ENCODE measurements at places on chromosomes 2 and 18. TPM values are rescaled to one million over a fixed set of nuclear protein-coding genes. Genes with fewer than 3 reads are reported as not detected.

DNA sequence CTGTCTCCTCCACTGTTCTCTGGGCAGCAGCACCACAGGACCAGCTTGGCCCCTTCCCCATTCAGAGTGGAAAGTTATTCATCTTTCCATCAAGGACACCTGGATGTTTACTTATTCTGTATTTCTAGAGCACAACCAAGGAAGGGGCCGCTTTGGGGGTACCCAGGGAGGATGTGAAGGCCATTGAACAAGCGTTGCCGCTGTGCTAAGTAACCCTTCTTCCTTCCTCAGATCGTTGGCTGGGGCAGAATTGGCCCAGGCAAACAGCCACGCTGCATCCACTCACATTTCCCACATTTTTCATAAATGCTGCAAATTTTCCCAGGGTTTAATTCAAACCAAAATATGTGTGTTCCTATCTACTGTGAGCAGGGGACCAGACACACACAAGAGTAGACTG, 76.2 kb upstream of the NPAS2 start:
- H3K36me3 ChIP-seq, result no peaks in the 10 kb centered on the region
- no peaks in the 10 kb centered on the region for H3K4me1 ChIP-seq
- H3K4me3 ChIP-seq, result no peak overlapping the region
- H3K27ac ChIP-seq, result no peak overlapping the region
- no peak for DNase-seq

GRCh38 chr2:189849550-189849949, 65.3 kb downstream of the PMS1 start:
- no peaks in the 10 kb centered on the region for H3K4me1 ChIP-seq
- DNase-seq, result no peak
- H3K27me3 ChIP-seq, result no peaks in the 10 kb centered on the region

- no peak overlapping the region for H3K4me3 ChIP-seq
- H3K27me3 ChIP-seq, result no peaks in the 10 kb centered on the region
- no peaks in the 10 kb centered on the region for H3K4me1 ChIP-seq
- H3K27ac ChIP-seq, result no peak overlapping the region
These were observed 54.7 kb upstream of the ID2 start for GRCh38 chr2:8627019-8627691.

- no peaks in the 10 kb centered on the region for H3K36me3 ChIP-seq
- DNase-seq, result no peak
- H3K4me3 ChIP-seq, result no peak overlapping the region
- peaks cover 18% of the 10 kb centered on the region for H3K4me1 ChIP-seq
- H3K27ac ChIP-seq, result no peak overlapping the region
- no peaks in the 10 kb centered on the region for H3K27me3 ChIP-seq
These were observed 32.1 kb downstream of the MAP4K4 start for GRCh38 chr2:101729521-101730190.

DNA sequence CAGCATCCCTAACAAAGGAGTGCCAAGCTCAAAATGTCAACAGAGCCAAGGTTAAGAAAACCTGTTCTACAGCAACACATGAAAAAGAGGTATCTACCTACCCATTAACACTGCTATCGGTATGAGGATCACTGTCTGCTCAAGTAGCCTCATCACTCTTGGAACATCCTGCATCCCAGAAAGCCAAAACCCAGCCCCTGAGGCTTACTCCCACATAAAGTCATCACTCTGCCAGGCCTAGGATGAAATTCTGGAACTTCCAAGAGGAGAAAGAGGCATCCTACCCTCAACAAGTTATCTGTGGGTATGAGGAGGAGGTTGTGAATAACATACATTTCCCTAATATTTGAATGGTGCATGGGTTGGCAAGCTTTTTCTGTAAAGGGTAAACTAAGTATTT, 25.5 kb downstream of the CDH2 start:
- peaks cover 10% of the 10 kb centered on the region for H3K4me1 ChIP-seq
- DNase-seq, result no peak
- H3K27ac ChIP-seq, result no peak overlapping the region

GRCh38 chr2:202278944-202279343, 13.4 kb downstream of the NOP58 start:
- peak; percentile 88 for DNase-seq
- H3K27ac ChIP-seq, result peak overlapping the region; percentile 88
- H3K27me3 ChIP-seq, result no peaks in the 10 kb centered on the region
- H3K4me3 ChIP-seq, result no peak overlapping the region
- peaks cover 24% of the 10 kb centered on the region for H3K4me1 ChIP-seq
- H3K36me3 ChIP-seq, result peaks cover 29% of the 10 kb centered on the region

DNA sequence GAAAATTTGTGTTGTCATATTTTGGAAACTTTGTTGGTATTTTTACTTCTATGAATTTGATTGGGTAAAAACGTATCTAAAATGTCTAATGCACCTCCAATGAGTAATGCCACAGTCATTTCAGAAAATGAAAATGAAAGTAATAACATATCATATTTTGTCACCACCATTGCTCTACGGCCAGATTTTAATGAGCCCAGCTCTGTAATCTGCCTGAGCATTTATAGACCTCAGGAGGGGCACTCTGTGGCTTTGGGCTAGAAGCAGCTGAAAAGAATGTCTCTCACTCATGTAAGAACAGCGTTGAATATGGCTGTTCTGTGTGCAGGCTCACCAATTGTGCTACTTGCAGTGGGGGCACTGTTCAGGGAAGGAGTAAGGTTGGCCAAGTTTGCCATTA, 32.7 kb upstream of the ABCA12 start:
- no peaks in the 10 kb centered on the region for H3K4me1 ChIP-seq
- no peaks in the 10 kb centered on the region for H3K36me3 ChIP-seq
- no peaks in the 10 kb centered on the region for H3K27me3 ChIP-seq
- H3K4me3 ChIP-seq, result no peak overlapping the region
- no peak for DNase-seq

DNA sequence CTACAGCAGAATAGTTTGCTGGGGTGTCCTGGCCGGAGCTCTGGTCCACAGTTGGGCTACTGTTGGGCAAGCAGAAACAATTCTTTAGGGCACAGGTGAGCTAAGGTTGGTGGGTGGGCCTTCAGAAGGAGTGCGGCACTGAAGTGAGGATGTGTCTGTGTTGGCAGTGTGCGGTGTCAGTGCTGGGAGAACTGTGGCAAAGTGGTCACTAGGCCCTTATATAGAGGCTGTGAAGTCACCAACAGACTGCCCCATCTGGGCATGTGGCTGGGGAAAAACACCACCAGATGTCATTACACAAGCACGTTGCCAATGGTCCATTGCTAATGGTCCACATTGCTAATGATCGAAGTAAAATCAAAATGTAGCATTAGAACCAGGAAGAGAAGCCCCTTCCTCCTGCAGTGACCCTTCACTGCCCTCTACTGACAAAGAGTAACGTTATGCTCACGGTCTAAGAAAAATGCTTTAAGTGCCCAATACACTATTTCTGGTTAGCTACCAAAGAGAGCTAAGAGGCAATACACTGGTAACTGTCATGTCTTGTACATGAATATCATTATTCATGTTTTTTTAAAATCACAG, 21.3 kb downstream of the SCN1A start:
- no peaks in the 10 kb centered on the region for H3K4me1 ChIP-seq
- H3K27me3 ChIP-seq, result no peaks in the 10 kb centered on the region
- no peak overlapping the region for H3K4me3 ChIP-seq
- peak; percentile 68 for DNase-seq
- H3K27ac ChIP-seq, result no peak overlapping the region
- no peaks in the 10 kb centered on the region for H3K36me3 ChIP-seq

- no peak for DNase-seq
- no peaks in the 10 kb centered on the region for H3K36me3 ChIP-seq
- H3K27me3 ChIP-seq, result no peaks in the 10 kb centered on the region
These were observed 968.5 kb downstream of the LRP1B start for GRCh38 chr2:141162314-141162713.

GRCh38 chr2:86037795-86038192, 67.9 kb downstream of the POLR1A start:
- peak overlapping the region; percentile 96 for H3K27ac ChIP-seq
- H3K4me1 ChIP-seq, result peaks cover 43% of the 10 kb centered on the region
- H3K4me3 ChIP-seq, result no peak overlapping the region
- no peak for DNase-seq

DNA sequence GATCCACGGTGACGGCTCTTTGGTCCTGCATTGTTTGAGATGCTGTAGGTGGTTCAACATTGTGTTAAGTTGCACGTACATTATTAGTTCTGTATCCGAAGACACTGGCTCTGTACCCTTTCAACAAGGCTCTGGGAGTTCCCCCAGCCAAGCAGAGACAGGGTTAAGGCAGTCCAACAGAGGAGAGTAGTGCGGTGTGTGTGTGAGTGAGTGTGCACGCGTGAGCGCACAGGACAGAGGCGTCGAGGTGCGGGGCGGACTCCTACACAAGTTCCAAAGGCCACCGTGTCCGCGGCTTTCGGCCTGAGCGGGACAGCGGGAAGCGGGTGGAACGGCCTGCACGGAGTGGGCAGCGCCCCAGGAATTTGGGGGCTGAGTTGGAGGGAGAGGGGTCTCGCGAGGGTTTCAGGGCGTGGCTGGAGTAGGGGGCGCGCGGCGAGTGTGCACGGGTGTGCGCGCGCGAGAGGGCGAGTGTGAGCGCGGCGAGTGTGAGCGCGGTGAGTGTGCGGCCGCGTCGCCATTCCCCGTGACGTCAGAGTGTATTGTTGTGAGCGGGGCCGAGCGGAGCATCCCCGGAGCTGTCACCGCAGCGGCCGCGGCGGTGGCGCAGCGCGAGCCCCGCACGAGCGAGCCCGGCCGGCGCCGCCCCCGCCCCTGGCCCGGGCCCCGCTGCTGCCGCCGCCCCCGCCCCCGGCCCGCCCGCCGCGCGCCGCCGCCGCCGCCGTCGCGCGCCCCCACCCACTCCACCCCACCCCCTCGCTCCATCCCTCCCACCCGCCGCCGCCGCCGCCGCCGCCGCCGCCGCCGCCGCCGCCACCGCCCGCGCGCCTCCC, at the start of gene ASXL3:
Gene ASXL3 (plus strand): TSS at position 535 of the 833 bp plus-strand sequence. CDS start 413 bp downstream, outside the sequence.
- no peaks in the 10 kb centered on the region for H3K36me3 ChIP-seq
- H3K4me1 ChIP-seq, result peaks cover 4% of the 10 kb centered on the region
- H3K27ac ChIP-seq, result no peak within 1 kb of the TSS
- peaks cover 54% of the 10 kb centered on the region for H3K27me3 ChIP-seq
- DNase-seq, result peak; percentile 45
- H3K4me3 ChIP-seq, result peak within 1 kb of the TSS; percentile 43

DNA sequence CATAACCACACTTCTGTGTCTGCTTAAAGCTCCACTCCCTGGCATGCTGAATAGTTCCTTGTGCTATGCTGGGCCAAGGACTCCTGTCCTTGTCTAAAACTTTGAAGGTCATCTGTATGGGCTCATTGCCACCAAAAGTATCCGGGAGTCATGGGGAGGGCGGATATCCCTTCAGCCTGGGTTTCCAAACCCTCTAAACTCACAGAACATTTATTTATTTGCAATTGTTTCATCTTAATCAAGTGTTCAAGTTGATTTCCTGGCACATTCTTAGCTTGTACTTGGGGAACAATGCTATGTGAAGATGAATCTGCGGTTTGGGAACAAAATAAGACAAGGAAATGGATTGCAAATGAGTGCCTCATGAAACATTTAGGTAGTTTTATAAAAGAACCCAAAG, 1.8 kb downstream of the NOSTRIN start:
- no peaks in the 10 kb centered on the region for H3K4me1 ChIP-seq
- no peaks in the 10 kb centered on the region for H3K27me3 ChIP-seq
- peak; percentile 44 for DNase-seq
- no peak overlapping the region for H3K27ac ChIP-seq
- no peaks in the 10 kb centered on the region for H3K36me3 ChIP-seq

GRCh38 chr2:179207047-179207446, 57.6 kb downstream of the SESTD1 start:
- H3K4me3 ChIP-seq, result no peak overlapping the region
- H3K36me3 ChIP-seq, result no peaks in the 10 kb centered on the region
- H3K4me1 ChIP-seq, result no peaks in the 10 kb centered on the region
- H3K27me3 ChIP-seq, result no peaks in the 10 kb centered on the region
- H3K27ac ChIP-seq, result no peak overlapping the region

GRCh38 chr2:84963692-84964405, 7.1 kb upstream of the KCMF1 start:
- no peak overlapping the region for H3K27ac ChIP-seq
- DNase-seq, result no peak
- no peaks in the 10 kb centered on the region for H3K27me3 ChIP-seq
- H3K36me3 ChIP-seq, result no peaks in the 10 kb centered on the region

OST4 gene
- 415 TPM for total RNA-seq

TMEM198 gene
- total RNA-seq, result not detected

FBXO41 gene
- 1.2 TPM for total RNA-seq

LIMS4 gene
- 35.7 TPM for total RNA-seq

EMX1 gene
- not detected for total RNA-seq

BCS1L gene
- 57.4 TPM for total RNA-seq

HOXD10 gene
- total RNA-seq, result not detected

APCDD1 gene
- 0.95 TPM for total RNA-seq

COPS7B gene
- total RNA-seq, result 42.4 TPM

CPO gene
- total RNA-seq, result not detected
